ENCODE measurements at places on chromosomes 5 and 9. TPM values are rescaled to one million over a fixed set of nuclear protein-coding genes. Genes with fewer than 3 reads are reported as not detected.

The PCDHGA2 gene
- 0.37 TPM for polyA plus RNA-seq

The G3BP1 gene
- polyA plus RNA-seq = 115 TPM

The PHF24 gene
- 0.04 TPM for polyA plus RNA-seq

The PCDHB16 gene
- polyA plus RNA-seq = 0.09 TPM

The AIF1L gene
- polyA plus RNA-seq = 1.5 TPM

The GPR151 gene
- not detected for polyA plus RNA-seq

DNA sequence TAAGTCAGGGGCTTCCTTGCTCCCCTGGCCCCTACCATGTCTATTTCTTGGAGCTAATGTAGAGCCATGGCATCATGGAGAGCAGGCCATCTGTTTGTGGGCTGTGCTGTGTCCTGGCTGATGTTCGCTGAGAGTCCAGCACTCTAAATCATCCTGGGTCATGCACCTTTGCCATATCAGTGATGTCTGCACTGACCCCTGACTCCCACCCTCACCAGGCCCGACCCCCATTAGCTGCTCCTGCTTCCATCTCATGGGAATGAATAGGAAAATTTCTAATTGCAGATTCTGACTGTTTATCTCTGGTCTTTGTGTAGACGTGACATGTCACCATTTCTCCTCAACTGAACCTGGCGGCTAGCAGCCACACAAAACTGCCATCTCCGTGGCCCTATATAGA, 236.9 kb downstream of the NSG2 start:
- no peak overlapping the region for H3K4me3 ChIP-seq
- H3K36me3 ChIP-seq = no peaks in the 10 kb centered on the region
- H3K27ac ChIP-seq = no peak overlapping the region
- no peaks in the 10 kb centered on the region for H3K4me1 ChIP-seq
- DNase-seq = no peak
- H3K27me3 ChIP-seq = no peaks in the 10 kb centered on the region

GRCh38 chr5:82314964-82315758, 37.0 kb upstream of the RPS23 start:
- no peaks in the 10 kb centered on the region for H3K27me3 ChIP-seq
- H3K36me3 ChIP-seq = no peaks in the 10 kb centered on the region
- H3K27ac ChIP-seq = no peak overlapping the region
- no peak for DNase-seq
- no peak overlapping the region for H3K4me3 ChIP-seq
- H3K4me1 ChIP-seq = peaks cover 9% of the 10 kb centered on the region

DNA sequence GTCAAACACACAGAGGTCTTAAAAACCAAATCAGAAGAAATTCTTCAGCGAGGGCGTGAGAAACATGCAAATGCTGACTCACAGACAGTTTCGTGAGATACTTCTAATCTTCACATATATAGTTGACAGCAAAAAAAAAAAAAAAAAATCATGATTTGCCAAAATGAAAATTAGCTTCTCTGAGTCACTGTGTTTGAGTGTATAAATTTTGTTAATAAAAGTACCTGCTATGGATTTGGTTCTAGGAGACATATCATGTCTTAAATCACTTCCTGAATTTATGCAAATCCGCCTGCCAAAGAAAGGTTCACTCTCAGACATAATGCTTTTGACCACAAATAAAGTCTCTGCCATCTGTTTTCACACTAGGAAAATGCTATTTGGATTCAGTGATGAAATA, 114.3 kb downstream of the SLC1A3 start:
- H3K36me3 ChIP-seq = no peaks in the 10 kb centered on the region
- H3K27ac ChIP-seq = no peak overlapping the region
- H3K27me3 ChIP-seq = no peaks in the 10 kb centered on the region
- H3K4me1 ChIP-seq = no peaks in the 10 kb centered on the region

GRCh38 chr5:126462239-126463014, 39.2 kb downstream of the GRAMD2B start:
- peaks cover 21% of the 10 kb centered on the region for H3K36me3 ChIP-seq
- no peaks in the 10 kb centered on the region for H3K27me3 ChIP-seq
- peak overlapping the region; percentile 0 for H3K27ac ChIP-seq

DNA sequence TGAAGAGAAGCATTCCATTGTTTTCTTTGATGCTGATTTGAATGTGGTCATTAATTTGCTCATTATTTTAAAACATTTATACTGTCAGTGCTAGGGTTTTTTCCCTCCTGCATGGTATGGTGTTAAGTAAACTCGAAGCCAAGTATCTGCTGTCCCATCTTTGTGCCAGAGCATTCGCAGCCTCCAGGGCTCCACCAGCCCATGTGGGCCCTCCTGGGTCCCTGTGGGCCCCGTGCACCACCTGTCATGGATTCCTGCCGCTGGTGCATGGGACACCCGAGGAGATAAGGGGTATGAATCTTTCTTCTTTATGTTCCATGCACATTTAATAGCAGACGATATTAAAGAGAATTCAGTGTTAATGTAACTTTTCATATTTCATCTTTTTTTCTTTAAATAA, 95.1 kb downstream of the TRIO start:
- H3K4me1 ChIP-seq = peaks cover 15% of the 10 kb centered on the region
- H3K36me3 ChIP-seq = peaks cover 3% of the 10 kb centered on the region
- no peak for DNase-seq
- H3K27me3 ChIP-seq = no peaks in the 10 kb centered on the region

GRCh38 chr5:90112033-90112692, 297.4 kb downstream of the CETN3 start:
- no peak overlapping the region for H3K27ac ChIP-seq
- H3K4me1 ChIP-seq = no peaks in the 10 kb centered on the region
- no peak for DNase-seq
- no peak overlapping the region for H3K4me3 ChIP-seq
- no peaks in the 10 kb centered on the region for H3K36me3 ChIP-seq

- no peak overlapping the region for H3K4me3 ChIP-seq
- no peaks in the 10 kb centered on the region for H3K27me3 ChIP-seq
- no peak for DNase-seq
- H3K4me1 ChIP-seq = peaks cover 8% of the 10 kb centered on the region
- peaks cover 7% of the 10 kb centered on the region for H3K36me3 ChIP-seq
These were observed 142.5 kb upstream of the LRRTM2 start for GRCh38 chr5:139017624-139018023.

DNA sequence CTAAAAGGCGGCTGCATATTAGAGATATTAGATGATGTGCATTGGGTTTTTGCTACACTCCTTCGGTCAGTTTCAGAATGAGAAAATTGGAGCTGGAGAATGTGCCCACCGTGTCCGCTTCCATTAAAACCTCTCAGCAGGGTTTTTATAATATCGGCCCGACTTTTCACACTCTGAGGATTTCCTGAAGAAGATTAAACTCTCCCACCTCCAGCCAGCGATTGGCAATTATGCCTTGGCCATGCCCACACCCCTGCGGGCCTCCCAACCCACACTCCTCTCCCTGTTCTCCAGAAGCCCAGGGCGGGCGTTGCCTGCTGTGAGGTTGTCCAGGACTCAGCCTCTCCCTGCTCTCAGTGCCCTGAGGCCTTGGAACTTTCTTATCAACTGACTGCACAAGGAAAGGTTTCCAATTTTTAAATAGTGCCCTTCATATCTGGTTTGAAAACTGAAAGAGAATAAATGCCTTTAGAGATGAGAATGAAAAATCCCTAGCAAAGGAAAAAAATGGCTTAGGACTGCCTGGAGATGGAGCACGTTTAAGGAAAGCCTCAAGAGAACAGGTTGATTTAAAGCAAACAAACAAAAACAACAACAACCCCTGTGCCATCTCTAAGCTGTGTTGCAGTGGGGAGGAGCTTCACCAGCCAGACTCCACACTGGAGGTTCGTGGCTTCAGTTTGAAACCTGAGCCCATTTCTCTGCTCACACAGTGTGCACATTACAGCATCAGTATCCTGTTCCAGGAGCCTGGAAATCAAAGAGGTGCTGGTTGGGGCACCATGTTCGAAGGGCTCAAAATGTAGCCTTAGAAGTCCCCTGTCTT, 292.9 kb downstream of the NSG2 start:
- no peak for DNase-seq
- no peaks in the 10 kb centered on the region for H3K27me3 ChIP-seq
- no peak overlapping the region for H3K4me3 ChIP-seq
- H3K4me1 ChIP-seq = peaks cover 2% of the 10 kb centered on the region
- no peaks in the 10 kb centered on the region for H3K36me3 ChIP-seq

DNA sequence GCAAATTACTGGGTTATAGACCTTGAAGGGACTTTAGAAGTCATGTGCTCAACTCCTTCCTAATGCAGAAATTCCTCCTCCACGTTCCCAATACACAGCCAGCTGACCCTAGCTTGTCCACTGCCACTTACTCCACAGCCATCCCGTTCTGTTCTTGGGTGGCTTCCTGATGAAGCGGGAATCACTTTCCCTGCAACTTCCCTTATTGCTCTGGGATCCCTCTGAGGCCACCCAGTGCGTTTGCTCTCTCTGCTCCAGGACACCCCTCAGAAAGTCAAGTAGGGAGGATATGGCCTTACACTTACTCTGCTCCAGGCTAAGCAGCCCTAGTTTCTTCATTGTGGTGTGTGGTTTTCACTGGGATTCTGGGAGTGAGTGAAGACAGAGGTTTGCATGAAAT, 55.5 kb downstream of the GALNT12 start:
- no peaks in the 10 kb centered on the region for H3K36me3 ChIP-seq
- no peak overlapping the region for H3K4me3 ChIP-seq
- H3K4me1 ChIP-seq = no peaks in the 10 kb centered on the region
- H3K27ac ChIP-seq = no peak overlapping the region
- DNase-seq = no peak

DNA sequence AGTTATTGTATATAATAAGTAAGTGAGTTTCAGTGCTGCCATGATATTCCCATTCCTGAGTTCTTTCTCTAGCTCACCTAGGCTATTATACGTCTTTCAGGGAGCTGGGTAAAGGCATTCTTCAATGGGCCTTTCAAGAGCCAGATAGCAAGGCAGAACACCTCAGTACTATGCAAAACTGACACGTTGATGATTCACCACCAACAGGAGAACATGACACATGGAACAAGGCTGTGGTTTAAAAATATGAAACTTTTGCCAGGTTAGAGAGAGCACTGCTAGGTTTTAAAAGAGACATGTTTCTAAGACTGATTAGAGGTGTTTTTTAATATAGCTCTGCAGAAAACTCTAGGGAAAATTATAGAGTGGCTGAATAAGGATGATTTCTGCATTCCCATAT, 95.9 kb downstream of the UGCG start:
- H3K36me3 ChIP-seq = no peaks in the 10 kb centered on the region
- H3K27me3 ChIP-seq = no peaks in the 10 kb centered on the region
- H3K4me3 ChIP-seq = no peak overlapping the region
- H3K27ac ChIP-seq = peak overlapping the region; percentile 50
- peak; percentile 57 for DNase-seq

DNA sequence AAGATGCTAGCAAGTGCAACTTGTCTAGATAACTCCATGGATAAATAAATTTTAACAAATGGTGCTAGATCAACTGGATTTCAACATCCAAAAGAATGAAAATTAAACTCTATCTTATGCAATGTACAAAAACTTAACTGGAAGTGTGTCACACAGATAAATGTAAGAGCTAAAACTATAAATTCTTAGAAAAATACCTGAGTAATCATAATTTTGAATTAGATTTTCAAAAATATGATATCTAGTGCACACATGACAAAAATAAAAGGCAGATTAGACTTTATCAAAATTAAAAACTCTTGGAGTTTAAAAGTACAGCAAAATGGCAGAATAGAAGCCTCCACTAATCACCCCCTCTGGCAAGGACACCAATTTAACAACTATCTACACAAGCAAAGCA, 1791.2 kb upstream of the CDH6 start:
- no peaks in the 10 kb centered on the region for H3K4me1 ChIP-seq
- H3K36me3 ChIP-seq = no peaks in the 10 kb centered on the region
- H3K27ac ChIP-seq = no peak overlapping the region
- DNase-seq = no peak
- H3K27me3 ChIP-seq = no peaks in the 10 kb centered on the region

GRCh38 chr5:43348861-43349363, 35.7 kb upstream of the HMGCS1 start:
- H3K36me3 ChIP-seq = no peaks in the 10 kb centered on the region
- H3K27me3 ChIP-seq = no peaks in the 10 kb centered on the region
- no peak overlapping the region for H3K4me3 ChIP-seq
- no peak for DNase-seq

DNA sequence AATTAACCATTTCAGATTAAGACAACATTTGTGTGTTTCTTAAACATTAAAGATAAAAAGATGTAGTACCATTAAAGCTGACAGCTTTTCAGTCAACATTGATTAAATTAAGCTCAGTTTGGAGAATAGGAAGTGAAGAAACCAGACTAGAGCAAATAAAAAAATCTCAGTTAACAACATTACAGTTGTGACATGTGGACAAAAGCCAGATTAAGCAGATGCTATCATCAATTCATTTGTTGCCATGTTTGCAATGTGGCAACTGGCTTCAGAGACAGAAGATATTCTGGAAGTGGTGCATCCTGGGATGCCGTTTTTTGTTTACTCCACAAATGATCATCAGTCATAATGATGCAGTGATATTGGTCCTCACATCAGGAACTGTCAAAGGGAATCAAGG, 70.3 kb upstream of the CNTLN start:
- H3K4me1 ChIP-seq = no peaks in the 10 kb centered on the region
- no peaks in the 10 kb centered on the region for H3K27me3 ChIP-seq
- H3K36me3 ChIP-seq = no peaks in the 10 kb centered on the region
- no peak overlapping the region for H3K27ac ChIP-seq
- H3K4me3 ChIP-seq = no peak overlapping the region

- H3K4me3 ChIP-seq = no peak overlapping the region
- no peaks in the 10 kb centered on the region for H3K36me3 ChIP-seq
- H3K27me3 ChIP-seq = no peaks in the 10 kb centered on the region
- no peak for DNase-seq
These were observed 202.8 kb downstream of the CWC27 start for GRCh38 chr5:64971513-64971912.

- DNase-seq = no peak
- no peak overlapping the region for H3K4me3 ChIP-seq
- no peak overlapping the region for H3K27ac ChIP-seq
- H3K4me1 ChIP-seq = no peaks in the 10 kb centered on the region
These were observed 27.7 kb downstream of the LHX6 start for GRCh38 chr9:122200960-122201595.

GRCh38 chr5:163964671-163965070, 459.3 kb downstream of the MAT2B start:
- H3K36me3 ChIP-seq = no peaks in the 10 kb centered on the region
- no peaks in the 10 kb centered on the region for H3K4me1 ChIP-seq
- no peak overlapping the region for H3K4me3 ChIP-seq
- H3K27ac ChIP-seq = no peak overlapping the region
- DNase-seq = no peak
- H3K27me3 ChIP-seq = no peaks in the 10 kb centered on the region

DNA sequence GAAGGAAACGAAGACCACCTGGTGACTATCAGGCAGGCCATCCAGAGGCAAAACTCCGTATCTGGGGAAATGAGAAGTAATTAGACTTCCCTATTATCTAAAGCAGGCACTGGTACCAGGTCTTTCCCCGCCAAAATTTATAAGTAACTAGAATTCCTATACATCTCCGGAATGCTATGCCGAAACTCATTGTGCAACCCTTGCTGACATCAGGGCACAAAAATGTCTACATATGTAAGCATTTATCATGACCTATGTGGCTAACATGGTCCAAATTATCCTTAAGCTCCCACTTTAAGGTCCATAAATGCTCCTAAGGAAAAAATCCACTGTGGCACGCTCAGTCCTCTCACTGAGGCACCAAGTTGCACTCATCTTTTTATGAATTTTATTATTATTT, 17.8 kb downstream of the ACTL7B start:
- H3K36me3 ChIP-seq = no peaks in the 10 kb centered on the region
- H3K27ac ChIP-seq = peak overlapping the region; percentile 93
- no peak for DNase-seq
- H3K4me1 ChIP-seq = peaks cover 42% of the 10 kb centered on the region

- no peaks in the 10 kb centered on the region for H3K4me1 ChIP-seq
- no peak for DNase-seq
- no peak overlapping the region for H3K27ac ChIP-seq
- peaks cover 18% of the 10 kb centered on the region for H3K36me3 ChIP-seq
- no peak overlapping the region for H3K4me3 ChIP-seq
These were observed 23.5 kb downstream of the HNRNPH1 start for GRCh38 chr5:179599973-179600372.

All from keratinocyte (primary cell).